Fibroblast of skin of right biceps (primary cell): ENCODE measurements at places on chromosomes 1 and 21.

- DNase-seq: no peak
Measured at GRCh38 chr1:19311503-19311930, 427 bp downstream of the AKR7A2 start.

DNA sequence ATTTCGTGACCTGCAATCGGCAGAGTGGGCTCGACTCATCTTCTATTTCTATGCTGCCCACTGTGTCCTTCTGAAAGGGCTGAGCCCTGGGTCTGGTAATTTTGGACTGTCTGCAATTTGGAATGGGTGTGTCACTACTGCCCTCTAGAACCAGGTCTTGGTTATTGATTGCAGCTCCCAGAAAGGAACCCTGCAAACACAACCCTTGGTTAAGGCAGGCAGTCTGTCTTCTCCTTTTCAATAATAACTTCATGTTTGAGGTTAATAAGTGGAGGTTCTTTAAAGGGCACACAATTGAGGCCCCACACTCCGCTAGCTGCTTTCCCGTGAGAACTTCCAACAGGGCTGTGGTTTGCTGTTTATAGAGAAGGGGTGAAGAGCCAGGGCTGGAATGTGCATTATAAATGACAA lies 79.9 kb upstream of the LYST start:
- DNase-seq: peak; percentile 67

- DNase-seq: peak; percentile 89
Measured at GRCh38 chr1:199859491-199859933, 168.0 kb upstream of the NR5A2 start.

GRCh38 chr1:54342288-54342687 lies 63.9 kb downstream of the SSBP3 start:
- DNase-seq: no peak

DNA sequence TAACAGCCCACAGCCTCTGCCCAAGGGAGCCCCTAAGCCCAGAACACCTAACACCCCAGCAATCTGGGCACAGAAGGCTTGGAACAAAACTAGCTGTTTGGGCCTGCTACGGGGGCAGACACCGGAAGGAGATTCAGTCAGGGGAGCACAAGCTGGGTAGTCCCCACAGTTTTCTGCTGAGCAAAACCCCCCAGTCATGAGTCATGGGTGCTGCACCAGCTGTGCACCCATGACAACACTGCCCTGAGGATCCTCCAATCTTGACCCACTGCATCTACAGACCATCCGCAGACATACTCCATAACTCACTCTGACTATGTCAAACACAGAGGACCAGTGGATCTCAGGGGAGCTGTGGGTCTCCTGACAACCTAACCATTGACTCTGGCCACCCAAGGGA lies 105.1 kb downstream of the LRIG2 start:
- DNase-seq: no peak

DNA sequence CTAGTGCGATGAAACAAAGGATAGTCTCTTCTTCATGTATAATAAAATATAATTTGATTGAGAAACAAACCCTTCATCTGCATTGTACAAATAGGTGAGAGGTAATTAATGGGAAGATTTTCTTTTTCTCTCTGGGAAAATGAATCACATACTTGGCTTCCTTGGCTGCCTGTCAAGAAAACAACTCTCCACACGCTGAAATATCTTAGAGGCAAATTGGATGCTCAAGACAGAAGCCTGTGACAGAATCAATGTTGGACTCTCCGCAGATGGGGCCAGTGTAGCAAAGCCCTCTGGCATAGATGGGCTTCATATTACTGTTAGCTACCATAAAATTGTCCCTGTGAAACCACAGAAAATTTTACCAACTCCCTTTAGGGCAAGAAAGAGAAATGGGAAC lies 186.6 kb downstream of the GRIK1 start:
- no peak for DNase-seq

GRCh38 chr1:97806996-97807520 lies 113.8 kb downstream of the DPYD start:
- DNase-seq: peak; percentile 23

GRCh38 chr1:29379443-29380073 lies 143.2 kb downstream of the PTPRU start:
- peak; percentile 54 for DNase-seq

GRCh38 chr1:77673716-77674355 lies 8.6 kb downstream of the ZZZ3 start:
- peak; percentile 37 for DNase-seq

- DNase-seq: no peak
Measured at GRCh38 chr1:4976859-4977440, 322.5 kb downstream of the AJAP1 start.

DNA sequence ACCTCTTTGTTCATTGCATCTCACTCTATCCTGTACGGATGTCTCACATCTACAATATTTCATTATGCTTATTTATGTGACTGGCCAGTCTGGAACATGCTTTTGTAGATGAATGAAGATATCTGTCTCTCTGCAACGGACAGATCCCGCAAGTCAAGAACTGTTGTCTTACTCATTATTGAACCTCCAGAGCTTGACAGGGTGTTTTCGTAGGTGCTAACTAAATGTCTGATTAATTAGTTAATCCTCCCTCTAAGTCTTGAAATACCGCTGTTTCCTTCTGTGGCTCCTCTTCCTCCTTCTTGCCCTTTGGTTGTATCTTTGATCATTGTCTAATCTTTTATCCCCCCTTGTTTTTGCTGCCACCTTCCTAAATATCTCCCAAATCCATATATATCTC lies 3.2 kb upstream of the C1orf162 start:
- DNase-seq: no peak

GRCh38 chr1:55836086-55836485 lies 620.9 kb upstream of the USP24 start:
- DNase-seq: no peak

- DNase-seq: no peak
Measured at GRCh38 chr1:147798731-147799130, 38.3 kb upstream of the GJA5 start.

DNA sequence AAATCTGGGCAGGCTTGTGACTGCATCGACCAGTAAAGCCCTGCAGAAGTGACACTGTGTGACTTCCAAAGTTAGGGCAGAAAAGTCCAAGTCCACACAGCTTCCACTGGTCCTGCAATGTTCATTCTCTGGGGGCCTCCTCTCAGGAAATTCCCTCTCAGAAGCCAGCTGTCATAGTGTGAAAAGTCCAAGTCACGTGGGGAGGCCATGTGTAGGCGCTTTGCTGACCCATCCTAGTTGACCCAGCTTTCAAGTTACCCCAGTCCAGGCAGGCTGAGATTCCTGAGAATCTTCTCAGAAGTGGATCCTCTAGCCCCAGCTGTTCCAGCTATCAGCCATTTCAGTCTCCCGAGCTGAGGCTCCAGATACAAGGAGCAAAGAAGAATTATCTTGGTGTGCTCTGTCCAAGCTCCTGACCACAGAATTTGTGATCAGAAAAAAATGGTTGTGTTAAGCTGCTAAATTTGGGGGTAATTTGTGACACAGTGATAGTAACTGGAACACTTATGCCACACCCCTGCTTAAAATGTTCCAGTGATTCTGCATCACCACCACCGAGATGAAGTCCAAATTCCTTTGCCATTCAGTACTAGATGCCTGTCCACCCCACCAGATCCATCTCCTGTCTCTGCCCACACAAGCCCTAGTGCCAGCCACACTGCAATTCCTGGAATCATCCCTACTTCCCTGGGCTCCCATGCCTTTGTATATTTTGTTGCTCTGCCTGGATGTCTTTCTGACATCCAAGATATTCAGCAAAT lies 2.5 kb upstream of the STUM start:
- DNase-seq: no peak

- DNase-seq: no peak
Measured at GRCh38 chr21:25506261-25506660, 101.0 kb downstream of the MRPL39 start.

DNA sequence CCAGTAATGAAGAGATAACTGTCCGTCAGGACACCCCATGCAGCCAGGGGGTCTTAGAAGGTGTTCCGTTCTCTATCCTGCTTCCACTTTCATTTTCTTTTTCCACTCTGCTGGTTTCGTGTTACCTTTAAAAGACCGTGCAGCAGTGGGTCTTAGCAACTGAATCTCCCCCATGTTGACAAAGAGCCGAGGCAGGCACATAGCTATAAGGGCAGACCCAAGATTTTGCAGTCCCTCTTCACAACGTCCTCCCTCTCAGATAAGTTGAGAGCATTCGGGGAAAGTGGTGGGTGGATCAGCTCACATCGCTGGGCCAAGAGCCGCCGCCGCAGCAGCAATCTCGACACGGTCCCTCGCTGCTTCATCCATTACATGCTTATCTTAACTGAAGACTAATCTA lies 355.5 kb downstream of the LMO4 start:
- DNase-seq: peak; percentile 23

DNA sequence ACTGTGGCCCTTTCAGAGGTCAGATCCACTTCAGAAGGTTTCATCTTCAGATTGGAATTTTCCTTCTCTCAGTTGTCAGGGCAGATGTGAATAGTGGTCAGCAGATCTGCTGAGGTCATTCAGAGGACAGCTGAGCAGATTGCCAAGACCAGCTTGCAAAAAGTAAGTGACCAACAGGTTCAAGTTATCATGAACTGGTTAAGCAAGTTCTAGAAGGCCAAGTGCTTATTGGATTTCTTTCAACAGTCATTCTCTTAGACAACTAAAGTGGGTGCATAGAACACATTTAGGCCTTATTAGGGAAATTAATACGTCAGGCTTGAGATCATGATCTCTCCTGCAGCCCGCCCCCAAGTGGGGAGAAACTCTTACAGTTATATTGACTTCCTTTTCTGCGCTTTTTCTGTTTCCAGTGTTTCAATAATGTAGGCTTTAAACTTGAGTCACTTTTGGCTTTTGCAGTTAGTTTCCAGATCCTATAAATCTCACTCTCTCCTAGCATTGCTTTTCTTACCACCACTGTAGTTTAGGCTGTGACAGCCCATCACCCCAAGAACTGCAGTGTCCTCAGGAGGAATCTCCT lies 96.4 kb downstream of the C1orf21 start:
- no peak for DNase-seq

- no peak for DNase-seq
Measured at GRCh38 chr1:228778961-228779360, 43.7 kb downstream of the RHOU start.

DNA sequence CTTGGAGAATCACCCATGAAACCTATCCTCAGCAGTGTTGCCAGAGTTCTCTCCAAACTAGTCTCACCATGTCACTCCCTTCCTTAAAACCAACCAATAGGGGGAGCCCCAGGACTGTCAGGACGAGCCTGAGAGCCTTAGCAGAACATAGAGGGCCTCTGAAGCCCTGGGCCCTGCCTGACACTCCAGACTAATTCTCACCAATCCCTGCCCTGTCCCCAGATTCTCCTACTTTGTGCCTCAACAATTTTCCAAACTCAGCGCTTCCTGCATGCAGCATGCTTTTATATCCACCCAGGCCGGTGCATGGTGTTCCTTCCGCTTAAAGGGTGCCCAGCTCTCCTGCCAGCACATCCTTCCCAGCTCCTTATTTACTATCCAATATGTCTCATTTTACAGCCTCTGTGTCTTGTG lies 42.7 kb downstream of the HSD3B1 start:
- peak; percentile 58 for DNase-seq
